ENCODE measurements at places on chromosomes 1 and 21. TPM values are rescaled to one million over a fixed set of nuclear protein-coding genes. Genes with fewer than 3 reads are reported as not detected.

DNA sequence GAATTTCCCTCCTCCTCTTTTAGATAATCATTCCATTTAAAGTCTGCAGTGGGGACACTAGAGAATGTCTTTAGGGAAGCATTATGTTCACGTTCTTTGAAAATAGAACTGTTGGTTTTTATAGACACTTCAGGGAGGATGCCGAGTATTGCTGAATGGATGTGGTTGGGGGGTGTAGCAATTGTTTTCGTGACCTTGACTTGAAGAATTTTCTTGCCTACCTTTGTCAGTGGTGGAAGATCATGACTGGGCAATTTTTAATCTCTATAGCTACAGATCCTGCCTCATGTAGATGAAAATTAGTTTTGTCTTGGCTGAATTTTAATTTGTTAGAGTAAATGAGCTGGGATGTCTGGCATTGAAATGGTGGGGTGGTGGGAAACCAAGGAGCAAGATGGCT is 3.8 kb downstream of the SMG7 start:
- H3K36me3 ChIP-seq: no peaks in the 10 kb centered on the region
- peaks cover 92% of the 10 kb centered on the region for H3K4me1 ChIP-seq
- H3K27me3 ChIP-seq: no peaks in the 10 kb centered on the region
- no peak for DNase-seq
- H3K4me3 ChIP-seq: no peak overlapping the region

DNA sequence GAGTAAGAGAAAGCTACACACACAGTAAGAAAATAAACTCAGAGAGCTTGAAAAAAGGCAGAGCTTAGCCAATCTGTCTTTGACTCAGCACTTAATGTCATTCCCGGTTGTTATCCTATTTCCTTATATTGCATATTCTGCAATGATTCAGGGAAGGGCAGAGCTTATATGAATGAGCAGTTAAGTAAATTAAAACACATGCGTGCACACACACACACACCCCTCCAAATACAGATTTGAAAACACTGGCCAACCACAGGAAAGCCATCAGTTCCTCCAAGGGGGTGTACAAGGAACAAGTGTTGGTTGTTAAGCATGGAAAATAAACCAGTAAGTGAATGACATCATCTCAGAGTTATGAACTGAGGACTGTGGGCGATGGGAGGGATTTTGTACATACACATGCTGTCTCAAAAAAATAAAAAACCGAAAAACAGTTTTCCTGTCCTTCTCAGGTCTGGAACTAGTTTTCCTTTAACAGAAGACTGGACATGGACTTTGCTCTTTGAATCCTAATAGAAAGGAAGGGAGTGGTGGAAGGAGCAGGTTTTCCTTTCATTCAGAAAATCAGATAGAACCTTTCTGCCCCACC is 1.0 kb downstream of the IQGAP3 start:
- no peak overlapping the region for H3K27ac ChIP-seq
- DNase-seq: no peak
- no peaks in the 10 kb centered on the region for H3K36me3 ChIP-seq
- peak overlapping the region; percentile 62 for H3K4me3 ChIP-seq
- H3K4me1 ChIP-seq: peaks cover 14% of the 10 kb centered on the region

DNA sequence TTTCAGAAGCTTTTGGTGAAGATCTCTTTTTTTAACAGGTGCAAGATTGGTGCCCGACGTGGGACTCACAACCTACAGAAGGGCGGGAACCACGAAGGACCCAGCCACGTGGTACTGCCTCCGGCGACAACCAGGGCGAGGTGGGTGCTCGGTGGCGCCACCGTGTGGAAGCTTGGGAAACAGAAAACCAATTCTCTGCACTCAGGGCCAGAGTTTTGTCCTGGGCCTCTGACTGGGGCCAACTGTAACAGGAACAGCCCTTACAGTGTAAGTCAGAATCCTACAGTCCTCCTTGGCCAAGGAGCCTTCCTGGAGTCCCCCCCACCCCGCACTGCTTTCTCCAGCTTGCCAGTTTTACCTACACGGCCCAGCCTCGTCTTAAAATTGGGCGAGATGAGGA is 11.6 kb upstream of the S100A7A start:
- H3K4me3 ChIP-seq: no peak overlapping the region
- peaks cover 40% of the 10 kb centered on the region for H3K27me3 ChIP-seq
- DNase-seq: peak; percentile 40
- H3K36me3 ChIP-seq: no peaks in the 10 kb centered on the region

GRCh38 chr21:44566403-44566802 is 7.1 kb upstream of the KRTAP10-4 start:
- H3K4me3 ChIP-seq: no peak overlapping the region
- no peak overlapping the region for H3K27ac ChIP-seq
- no peaks in the 10 kb centered on the region for H3K4me1 ChIP-seq
- DNase-seq: no peak

GRCh38 chr1:8424539-8425116 is 106.7 kb downstream of the SLC45A1 start:
- peaks cover 85% of the 10 kb centered on the region for H3K4me1 ChIP-seq
- DNase-seq: peak; percentile 43
- H3K27ac ChIP-seq: peak overlapping the region; percentile 98
- H3K4me3 ChIP-seq: peak overlapping the region; percentile 84
- H3K36me3 ChIP-seq: peaks cover 9% of the 10 kb centered on the region

DNA sequence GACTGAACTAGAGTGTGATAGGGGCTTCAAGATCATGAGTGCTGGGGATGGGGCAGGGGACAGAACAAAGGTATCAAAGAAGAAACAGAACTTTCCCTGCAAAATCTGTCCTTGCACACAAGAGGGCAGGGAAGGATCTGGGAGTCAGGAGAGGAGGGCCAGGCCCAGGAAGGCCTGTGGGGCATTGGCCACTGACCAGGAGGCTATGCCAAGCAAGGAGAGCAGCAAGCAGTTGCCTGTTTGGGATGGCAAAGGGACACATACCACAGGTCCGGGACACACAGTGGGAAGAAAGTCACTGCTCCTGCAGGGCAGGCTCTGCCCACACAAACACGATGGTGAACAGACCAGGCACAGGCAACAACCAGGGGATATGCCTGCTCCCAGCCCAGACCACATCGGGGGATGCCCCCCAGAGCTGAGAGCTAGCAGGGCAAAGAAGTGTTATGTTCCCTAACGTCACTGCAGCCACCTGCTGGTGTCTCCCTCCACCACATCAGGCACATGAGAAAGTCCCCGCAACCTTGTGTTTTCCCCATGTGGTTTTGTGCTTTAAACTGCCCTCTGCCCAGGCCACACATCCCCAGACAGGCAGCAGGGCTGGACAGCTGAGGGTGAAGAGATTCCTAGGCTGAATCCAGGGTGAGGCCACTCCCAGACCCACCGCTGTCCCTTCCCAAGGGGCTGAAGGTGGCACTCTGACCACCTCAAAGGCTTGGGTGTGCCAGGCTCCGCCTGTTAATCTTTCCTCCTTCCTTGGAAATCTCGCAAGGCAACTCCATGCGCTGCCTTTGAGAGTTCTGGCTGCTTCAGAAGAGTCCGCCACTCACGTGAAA is 53.6 kb downstream of the KIF21B start:
- no peaks in the 10 kb centered on the region for H3K36me3 ChIP-seq
- H3K27me3 ChIP-seq: peaks cover 6% of the 10 kb centered on the region
- no peak for DNase-seq
- no peak overlapping the region for H3K4me3 ChIP-seq

- H3K27ac ChIP-seq: peak overlapping the region; percentile 98
- peaks cover 86% of the 10 kb centered on the region for H3K4me1 ChIP-seq
- H3K4me3 ChIP-seq: peak overlapping the region; percentile 81
- H3K36me3 ChIP-seq: no peaks in the 10 kb centered on the region
- DNase-seq: no peak
Measured at GRCh38 chr1:226702318-226702956, 36.6 kb downstream of the ITPKB start.

GRCh38 chr1:167820684-167821355 is 93.1 kb downstream of the ADCY10 start:
- H3K27ac ChIP-seq: peak overlapping the region; percentile 80
- no peaks in the 10 kb centered on the region for H3K27me3 ChIP-seq

- peak overlapping the region; percentile 64 for H3K27ac ChIP-seq
- no peaks in the 10 kb centered on the region for H3K27me3 ChIP-seq
- H3K4me3 ChIP-seq: no peak overlapping the region
- DNase-seq: no peak
- peaks cover 65% of the 10 kb centered on the region for H3K4me1 ChIP-seq
- H3K36me3 ChIP-seq: no peaks in the 10 kb centered on the region
Measured at GRCh38 chr1:227219715-227220292, 98.5 kb downstream of the CDC42BPA start.

- peak overlapping the region; percentile 67 for H3K27ac ChIP-seq
- no peaks in the 10 kb centered on the region for H3K27me3 ChIP-seq
- DNase-seq: peak; percentile 75
- H3K4me1 ChIP-seq: peaks cover 10% of the 10 kb centered on the region
- no peak overlapping the region for H3K4me3 ChIP-seq
- no peaks in the 10 kb centered on the region for H3K36me3 ChIP-seq
Measured at GRCh38 chr1:106879538-106879937, 176.9 kb upstream of the PRMT6 start.

DNA sequence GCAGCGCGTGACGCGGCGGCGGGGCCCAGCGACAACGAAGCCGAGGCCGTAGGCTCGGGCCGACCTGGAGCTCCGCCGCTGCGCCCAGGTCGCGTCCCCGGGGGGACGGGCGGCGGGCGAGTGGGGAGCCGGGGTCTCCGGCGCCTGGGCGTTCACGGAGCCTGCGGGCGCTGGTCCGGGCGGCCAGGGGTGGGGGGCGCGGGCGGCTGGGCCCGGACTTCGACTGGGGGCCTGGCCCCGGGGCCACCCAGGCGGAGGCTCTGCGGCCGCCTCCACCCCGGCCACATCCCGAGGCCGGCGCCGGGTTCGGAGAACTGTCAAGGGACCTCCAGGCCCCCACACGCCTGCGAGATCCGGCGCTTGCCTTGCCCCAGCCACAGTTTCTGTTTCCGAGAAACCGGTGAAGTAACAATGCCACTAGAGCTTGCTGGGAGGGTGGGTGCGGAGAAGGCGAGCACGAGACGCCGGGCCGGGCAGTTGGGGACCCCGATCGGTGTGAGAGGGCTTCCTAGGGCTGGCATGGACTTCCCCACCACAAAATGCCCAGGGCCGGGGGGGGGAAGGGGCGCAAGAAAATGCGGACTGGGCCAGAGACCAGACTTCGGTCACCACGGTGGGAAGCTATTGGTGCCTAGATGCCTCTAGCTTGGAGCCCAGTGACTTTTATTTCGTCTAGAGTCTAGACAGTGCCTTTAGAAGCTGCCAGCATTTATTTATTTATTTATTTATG is 501 bp downstream of the FBXO6 start:
- H3K36me3 ChIP-seq: peaks cover 22% of the 10 kb centered on the region
- peaks cover 16% of the 10 kb centered on the region for H3K4me1 ChIP-seq
- H3K27ac ChIP-seq: peak overlapping the region; percentile 75
- H3K27me3 ChIP-seq: no peaks in the 10 kb centered on the region
- peak; percentile 35 for DNase-seq
- peak overlapping the region; percentile 78 for H3K4me3 ChIP-seq

- no peak overlapping the region for H3K4me3 ChIP-seq
- no peak for DNase-seq
- peaks cover 50% of the 10 kb centered on the region for H3K4me1 ChIP-seq
- no peaks in the 10 kb centered on the region for H3K36me3 ChIP-seq
Measured at GRCh38 chr1:25624156-25624555, 7.6 kb downstream of the MAN1C1 start.

- H3K4me3 ChIP-seq: no peak overlapping the region
- peaks cover 55% of the 10 kb centered on the region for H3K27me3 ChIP-seq
- peaks cover 11% of the 10 kb centered on the region for H3K4me1 ChIP-seq
- DNase-seq: no peak
- peak overlapping the region; percentile 30 for H3K27ac ChIP-seq
Measured at GRCh38 chr1:14362331-14362730, 236.2 kb upstream of the KAZN start.

- peak overlapping the region; percentile 43 for H3K4me3 ChIP-seq
- DNase-seq: peak; percentile 48
- peak overlapping the region; percentile 76 for H3K27ac ChIP-seq
- H3K27me3 ChIP-seq: no peaks in the 10 kb centered on the region
- no peaks in the 10 kb centered on the region for H3K36me3 ChIP-seq
Measured at GRCh38 chr1:45359882-45360513, 19.8 kb upstream of the MUTYH start.

- peaks cover 70% of the 10 kb centered on the region for H3K27me3 ChIP-seq
- no peak overlapping the region for H3K27ac ChIP-seq
- no peaks in the 10 kb centered on the region for H3K36me3 ChIP-seq
Measured at GRCh38 chr1:14745789-14746188, 147.3 kb downstream of the KAZN start.

DNA sequence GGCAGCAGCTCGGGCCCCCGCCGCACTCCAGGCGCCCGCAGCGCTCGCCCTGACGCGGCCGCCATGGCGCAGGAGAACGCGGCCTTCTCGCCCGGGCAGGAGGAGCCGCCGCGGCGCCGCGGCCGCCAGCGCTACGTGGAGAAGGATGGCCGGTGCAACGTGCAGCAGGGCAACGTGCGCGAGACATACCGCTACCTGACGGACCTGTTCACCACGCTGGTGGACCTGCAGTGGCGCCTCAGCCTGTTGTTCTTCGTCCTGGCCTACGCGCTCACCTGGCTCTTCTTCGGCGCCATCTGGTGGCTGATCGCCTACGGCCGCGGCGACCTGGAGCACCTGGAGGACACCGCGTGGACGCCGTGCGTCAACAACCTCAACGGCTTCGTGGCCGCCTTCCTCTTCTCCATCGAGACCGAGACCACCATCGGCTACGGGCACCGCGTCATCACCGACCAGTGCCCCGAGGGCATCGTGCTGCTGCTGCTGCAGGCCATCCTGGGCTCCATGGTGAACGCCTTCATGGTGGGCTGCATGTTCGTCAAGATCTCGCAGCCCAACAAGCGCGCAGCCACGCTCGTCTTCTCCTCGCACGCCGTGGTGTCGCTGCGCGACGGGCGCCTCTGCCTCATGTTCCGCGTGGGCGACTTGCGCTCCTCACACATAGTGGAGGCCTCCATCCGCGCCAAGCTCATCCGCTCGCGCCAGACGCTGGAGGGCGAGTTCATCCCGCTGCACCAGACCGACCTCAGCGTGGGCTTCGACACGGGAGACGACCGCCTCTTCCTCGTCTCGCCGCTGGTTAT is 2.8 kb downstream of the KCNJ9 start:
- peaks cover 10% of the 10 kb centered on the region for H3K4me1 ChIP-seq
- no peak overlapping the region for H3K27ac ChIP-seq

Gene MANEAL
- total RNA-seq: 1.9 TPM

Gene AMY1A
- total RNA-seq: not detected

Gene DENND2C
- 3.2 TPM for total RNA-seq

Gene IFI44L
- 5.4 TPM for total RNA-seq

Gene CAMK2N1
- total RNA-seq: 7.9 TPM

Gene SLC41A1
- total RNA-seq: 486 TPM

Gene AGT
- total RNA-seq: 54.6 TPM

Gene SLC9C2
- not detected for total RNA-seq

Gene DNAI4
- total RNA-seq: 17.9 TPM

Gene AADACL4
- total RNA-seq: not detected

Gene PTPRC
- 7.5 TPM for total RNA-seq

Measured in left ventricle myocardium inferior (tissue), 1 donor.